ENCODE measurements at places on chromosomes 13 and 19. TPM values are rescaled to one million over a fixed set of nuclear protein-coding genes. Genes with fewer than 3 reads are reported as not detected.

Gene AMER2
- not detected for total RNA-seq

Gene GFY
- total RNA-seq, result not detected

Gene SYCN
- not detected for total RNA-seq

Gene MBD3L3
- not detected for total RNA-seq

Gene KLHL1
- total RNA-seq, result not detected

Gene APOC4
- total RNA-seq, result not detected

Gene ACP5
- not detected for total RNA-seq

Gene SULT2A1
- not detected for total RNA-seq

Gene KIR2DL4
- total RNA-seq, result not detected

Gene ACTMAP
- 21.2 TPM for total RNA-seq

Gene OR7C1
- total RNA-seq, result not detected

Gene ZNF14
- 3.9 TPM for total RNA-seq

Gene SYT3
- not detected for total RNA-seq

- DNase-seq, result no peak
Observed at GRCh38 chr13:34343413-34343940, 525.5 kb downstream of the RFC3 start.

DNA sequence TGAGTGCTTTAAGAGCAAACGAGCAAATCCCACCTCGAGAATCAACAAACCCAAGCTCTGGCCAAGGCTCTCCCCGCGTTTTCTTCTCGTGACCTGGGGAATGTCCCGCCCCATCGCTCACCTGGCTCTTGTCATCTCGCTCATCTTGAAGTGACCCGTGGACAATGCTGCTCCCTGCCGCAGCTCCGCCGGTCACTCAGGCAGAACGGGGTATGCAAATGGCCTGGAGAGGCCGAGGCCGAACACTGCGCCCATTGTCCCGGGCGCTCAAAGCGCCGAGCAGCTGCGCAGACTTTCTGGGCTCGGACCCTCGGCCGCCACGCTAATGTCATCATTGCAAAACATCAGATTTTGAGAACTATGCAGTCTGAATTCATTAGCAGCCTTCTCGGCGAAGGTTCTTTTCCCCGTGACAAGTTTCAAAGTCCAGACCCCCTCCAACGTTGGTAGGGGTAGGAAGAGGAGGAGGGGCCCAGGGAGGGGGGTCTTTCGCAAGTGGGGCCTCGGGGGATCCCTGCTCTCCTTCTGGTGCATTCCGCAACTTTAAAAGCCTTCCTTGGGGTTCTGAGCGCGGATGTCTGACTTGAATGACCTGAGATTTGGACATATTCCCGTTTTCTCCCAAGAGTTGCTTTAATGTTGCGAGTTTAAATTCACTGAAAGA lies 39.7 kb downstream of the SOX1 start:
- DNase-seq, result no peak

- no peak for DNase-seq
Observed at GRCh38 chr19:56838909-56839651, 1.4 kb downstream of the PEG3 start.

DNA sequence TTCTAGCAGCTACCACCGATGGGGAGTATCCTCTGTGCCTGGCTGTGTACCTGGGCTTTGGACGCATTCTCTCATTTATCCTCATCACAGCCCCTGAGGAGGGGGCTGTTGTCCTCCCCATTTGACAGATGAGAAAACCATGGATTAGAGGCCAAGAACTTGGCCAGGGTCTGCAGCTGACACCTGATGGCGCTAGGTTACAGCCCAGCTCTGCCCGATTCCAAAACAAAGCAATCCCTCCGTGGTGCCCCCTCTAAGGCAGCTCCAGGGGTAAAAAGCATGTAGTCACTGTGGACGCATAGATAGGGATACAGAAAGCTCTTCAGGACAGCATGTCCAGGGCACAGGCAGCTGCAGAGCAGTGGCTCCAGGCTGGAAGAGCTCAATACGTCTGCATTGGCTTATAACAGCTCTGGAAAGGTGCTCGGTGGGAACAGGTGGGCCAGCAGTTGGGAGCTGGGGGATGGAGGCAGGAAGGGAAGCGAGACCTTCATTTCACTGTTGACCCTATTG lies 35.4 kb upstream of the UQCRFS1 start:
- DNase-seq, result no peak

- DNase-seq, result peak; percentile 56
Observed at GRCh38 chr13:66586489-66586888, 643.6 kb downstream of the PCDH9 start.

DNA sequence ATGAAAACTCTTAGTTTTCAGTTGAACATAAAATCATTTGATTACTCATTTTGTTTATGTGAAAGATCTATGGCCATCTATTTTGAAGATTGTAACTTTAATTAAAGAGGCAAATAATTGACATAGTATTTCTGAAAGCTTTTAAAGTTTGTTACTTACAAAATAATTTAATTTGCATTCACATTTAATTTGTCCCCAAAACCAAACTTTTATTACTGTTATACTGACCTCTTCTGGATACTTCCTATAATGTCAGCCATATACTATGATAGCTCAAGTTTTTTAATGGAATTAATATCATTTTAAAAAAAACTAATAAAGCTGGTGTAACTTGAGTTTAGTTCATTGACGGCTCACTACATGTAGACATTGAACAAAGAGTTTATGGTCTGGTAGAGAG lies 4.9 kb upstream of the SGCG start:
- no peak for DNase-seq

DNA sequence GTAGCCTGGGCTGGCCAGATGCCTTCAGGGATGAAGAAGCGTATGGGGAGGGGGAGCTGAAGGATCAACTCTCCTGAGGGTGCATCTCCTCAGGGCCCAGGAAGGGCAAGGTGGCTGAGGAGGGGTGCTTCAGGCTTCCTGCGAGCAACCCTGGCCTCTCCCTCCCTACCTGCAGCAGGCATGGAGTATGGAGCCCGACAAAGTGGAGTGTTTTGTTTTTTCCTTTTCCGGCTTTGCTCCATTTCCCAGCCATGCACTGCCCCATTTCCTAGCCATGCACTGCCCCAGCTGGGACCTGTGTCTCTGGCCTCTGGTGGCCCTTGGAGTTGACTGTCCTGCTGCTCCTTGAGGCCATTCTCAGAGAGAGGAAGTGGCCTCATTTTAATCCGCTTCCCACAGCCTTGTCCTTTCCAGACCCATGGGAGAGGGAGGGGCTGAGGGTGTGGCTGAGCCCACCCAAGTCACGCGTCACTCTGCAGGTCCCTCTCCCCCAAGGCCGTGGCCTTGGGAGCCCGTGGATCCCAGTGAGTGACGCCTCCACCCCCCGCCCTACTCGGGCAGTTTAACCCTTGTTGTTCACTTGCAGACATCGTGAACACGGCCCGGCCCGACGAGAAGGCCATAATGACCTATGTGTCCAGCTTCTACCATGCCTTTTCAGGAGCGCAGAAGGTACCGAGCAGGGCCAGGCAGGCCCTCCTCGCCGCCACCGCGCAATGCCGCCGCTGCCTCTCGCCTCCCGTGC lies 34.4 kb downstream of the CAPN12 start:
- no peak for DNase-seq

DNA sequence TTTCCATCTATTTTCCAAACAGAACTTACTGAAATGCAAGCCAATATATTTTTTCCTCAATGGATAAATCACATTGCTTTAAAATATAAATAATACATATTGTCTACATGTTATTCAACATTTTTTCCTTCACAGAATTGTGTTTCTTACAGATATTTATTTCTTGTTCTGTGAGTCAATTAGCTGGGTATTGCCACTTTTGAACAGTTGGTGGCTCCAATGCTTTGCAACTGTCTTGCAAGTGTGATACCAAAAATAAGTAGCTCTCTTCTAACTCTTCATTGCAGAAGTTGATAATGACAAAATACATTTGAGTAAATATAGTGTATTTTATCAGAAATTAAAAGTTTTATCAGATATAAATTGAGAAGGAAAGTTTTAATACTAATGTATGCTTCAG lies 17.1 kb upstream of the GPC5 start:
- DNase-seq, result no peak

- peak; percentile 76 for DNase-seq
Observed at GRCh38 chr13:60019119-60019993, 144.4 kb downstream of the DIAPH3 start.

GRCh38 chr19:14015524-14016035 lies 9.5 kb upstream of the RFX1 start:
- no peak for DNase-seq

DNA sequence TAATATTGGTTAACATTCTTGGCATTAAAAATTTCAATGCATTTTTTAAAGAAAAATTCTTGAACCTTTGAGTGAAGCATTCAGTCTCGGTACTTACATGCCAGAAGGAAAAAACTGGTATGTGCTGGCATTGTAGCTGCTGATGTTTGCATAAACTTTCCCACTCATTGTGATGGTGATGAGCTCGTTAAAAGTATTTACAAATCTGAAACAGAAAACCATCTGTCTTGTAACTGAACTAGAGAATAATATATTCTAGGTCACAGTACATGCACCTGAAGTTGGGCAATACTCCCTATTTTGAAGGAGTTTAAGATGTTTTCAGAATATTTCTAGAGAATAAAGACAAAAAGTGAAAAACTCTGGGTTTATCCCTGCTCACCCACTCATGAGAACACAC lies 64.1 kb downstream of the SLC15A1 start:
- no peak for DNase-seq

- no peak for DNase-seq
Observed at GRCh38 chr13:28248080-28248479, 109.7 kb downstream of the PAN3 start.

- no peak for DNase-seq
Observed at GRCh38 chr19:38660724-38661123, 13.3 kb downstream of the ACTN4 start.

GRCh38 chr13:30551189-30551588 lies 66.5 kb upstream of the USPL1 start:
- DNase-seq, result peak; percentile 54

DNA sequence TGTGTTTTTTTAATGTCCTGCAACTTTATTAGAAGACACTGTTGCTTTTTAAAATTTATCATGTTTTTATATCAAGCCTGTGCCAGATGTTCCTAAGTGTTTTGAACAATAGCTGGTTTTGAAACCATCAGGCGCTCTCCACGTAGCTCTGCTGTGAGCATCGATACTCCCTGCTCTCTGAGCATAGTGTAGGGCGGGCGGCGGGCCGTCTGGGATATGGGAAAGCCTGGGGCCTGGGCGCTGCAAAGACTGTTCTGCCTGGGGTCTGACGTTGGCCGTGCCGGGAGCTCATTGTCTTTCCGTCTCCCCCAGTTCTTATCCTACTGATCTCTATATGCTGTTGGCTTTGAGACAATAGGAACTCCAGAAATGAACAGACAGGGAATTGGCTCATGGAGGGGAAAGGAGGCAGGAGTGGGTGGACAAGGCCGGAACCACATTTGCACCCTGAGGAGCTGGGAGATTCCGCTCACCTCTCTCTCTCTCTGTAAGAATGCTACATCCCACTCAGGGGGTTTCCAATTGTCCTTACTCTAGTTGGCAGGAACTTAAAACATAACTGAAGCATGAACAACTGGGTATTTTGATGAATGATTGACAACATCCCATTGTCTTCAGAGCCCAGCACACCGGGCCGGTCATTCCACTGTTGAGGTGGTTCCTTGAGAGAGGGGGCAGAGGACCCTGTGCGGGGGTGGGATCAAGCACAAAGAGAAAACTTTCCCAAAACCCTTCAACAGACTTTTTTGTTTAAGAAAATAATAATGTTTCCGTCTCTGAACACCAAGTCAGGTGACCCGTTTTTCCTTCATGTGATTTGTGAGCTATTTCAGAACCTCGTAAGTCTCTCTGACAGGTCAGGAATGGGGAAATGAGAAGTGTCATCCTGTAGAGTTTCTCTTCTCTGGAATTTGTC lies 64.7 kb downstream of the COL4A2 start:
- no peak for DNase-seq

DNA sequence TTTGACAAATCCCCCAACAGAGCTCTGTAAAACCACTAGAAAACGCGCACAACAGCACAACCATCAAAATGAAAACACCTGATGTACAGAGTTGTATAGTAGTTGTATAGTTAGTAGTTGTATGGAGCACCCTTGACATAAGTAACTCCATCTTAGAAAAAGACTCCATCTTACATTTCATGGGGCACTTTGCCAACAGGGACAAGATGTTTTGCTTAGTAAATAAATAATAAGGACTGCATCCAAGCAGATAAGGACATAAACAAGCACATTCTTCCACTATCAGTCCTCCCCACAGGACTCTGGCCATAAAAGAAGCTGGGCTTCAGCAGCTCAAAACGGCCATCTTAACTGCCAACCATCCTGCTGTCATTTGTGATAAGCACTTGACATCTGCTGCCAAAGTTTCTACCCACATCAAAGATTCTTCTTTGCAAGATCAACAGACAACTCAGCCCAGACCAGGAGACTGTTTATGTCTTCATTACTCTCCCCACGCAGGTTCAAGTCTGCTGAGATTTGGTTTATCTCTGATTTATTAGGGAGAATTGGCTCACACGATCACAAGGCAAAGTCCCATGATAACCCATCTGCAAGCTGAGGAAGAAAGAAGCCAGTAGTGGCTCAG lies 20.7 kb upstream of the ZNF331 start:
- DNase-seq, result no peak

DNA sequence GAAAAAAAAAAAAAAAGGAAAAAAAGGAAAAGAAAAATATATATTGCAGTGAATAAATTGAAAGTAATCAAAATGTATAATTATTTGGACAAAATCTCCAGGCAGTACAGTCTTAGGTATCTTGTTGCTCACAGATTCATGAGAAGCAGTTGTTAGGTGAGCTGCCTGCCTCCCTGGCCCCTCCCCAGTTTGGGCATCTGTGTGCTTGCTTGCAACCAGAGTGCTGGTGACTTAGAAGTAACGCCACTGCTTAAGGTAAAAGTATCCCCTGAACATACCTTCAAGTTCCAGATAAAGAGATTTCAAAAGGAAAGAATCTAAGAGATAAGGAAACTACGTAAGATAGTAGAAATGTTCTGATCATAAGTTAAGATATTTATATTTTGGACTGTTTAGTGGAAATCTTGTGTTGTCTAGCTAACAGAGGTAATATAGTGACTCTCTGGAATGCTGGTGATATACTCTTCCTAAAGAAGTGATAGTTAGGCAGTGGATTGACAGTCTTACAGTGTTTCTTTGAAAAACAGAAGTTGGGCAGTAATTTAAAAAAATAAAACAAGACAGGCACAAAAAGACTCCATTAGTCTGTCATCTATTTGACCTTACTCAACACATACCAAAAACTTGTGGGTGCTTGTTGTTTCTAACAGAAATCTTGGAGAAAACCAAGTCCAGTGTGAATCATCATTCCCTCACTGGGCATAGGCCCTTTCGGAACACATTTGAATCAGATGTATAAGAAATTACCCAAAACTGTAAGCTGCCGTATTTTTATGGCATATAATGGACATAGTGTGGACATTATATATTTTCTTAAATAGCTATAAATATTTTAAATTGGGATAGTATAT lies 38.3 kb upstream of the KCTD4 start:
- DNase-seq, result peak; percentile 78

- DNase-seq, result no peak
Observed at GRCh38 chr19:32171719-32172151, 173.7 kb upstream of the ZNF507 start.

DNA sequence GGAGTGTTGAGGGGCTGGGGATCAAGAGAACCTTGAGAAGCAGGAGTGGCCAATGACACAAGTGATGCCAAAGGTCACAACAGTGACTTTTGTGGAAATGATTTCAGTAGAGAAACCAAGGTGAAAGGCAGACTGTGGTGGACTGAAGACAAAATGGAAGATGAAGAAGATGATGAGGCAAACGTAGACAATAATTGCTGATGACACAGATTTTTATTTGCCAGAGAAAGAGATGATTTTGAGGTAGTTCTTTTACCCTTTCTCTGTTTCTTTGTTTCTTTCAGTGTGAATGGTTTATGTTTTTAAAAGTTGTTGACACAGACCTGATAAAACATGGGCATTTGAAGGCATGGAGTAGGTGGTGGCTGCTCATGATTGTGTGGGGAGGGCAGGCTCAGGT lies 121.0 kb upstream of the ARGLU1 start:
- no peak for DNase-seq

- DNase-seq, result no peak
Observed at GRCh38 chr13:67106502-67107057, 123.6 kb downstream of the PCDH9 start.

Measured in MCF 10A (cell line).